Stimulated activated CD4-positive, alpha-beta T cell treated with anti-CD3 and anti-CD28 coated beads, Interleukin-1b, Interleukin-23, amount 100 ng/mL, for 48 hours (primary cell): ENCODE measurements at places on chromosomes 11 and 22.

DNA sequence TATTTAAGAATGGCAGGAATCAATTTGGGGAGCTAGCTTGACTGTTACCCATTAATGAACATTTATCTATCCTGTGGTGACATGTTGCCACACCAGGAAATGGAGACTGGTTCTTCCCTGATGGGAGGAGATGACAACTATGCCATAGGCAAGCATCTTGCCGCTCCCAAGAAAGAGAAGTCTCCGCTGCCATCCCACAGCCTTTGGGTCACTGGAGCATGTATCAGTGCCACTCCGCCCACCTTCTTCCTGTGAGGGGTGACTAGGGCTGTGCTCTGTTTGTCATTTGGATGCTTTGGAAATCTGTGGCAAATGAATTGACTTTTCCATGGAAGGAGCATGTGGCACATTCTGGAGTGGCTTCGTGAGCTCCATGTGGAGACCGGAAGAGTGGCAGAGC is 6.5 kb downstream of the STIP1 start:
- DNase-seq = no peak

DNA sequence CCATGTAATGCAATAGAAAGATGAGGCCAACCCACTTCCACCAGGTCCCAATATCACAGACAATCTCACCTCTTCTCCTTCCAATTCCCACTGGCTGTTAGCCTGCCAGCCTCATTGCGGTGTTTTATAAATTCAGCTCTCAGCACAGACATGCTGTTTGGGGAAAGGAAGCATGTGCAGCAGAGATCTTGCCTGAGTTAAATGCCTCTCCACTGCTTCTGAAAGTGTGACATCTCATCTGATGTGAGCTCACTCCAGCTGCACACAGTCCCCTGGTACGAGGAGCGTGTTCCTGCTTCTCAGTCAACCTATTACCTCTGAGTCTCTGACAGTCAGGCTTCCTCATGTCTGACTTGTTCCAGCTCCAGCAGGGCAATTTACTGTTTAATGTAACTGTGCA is 122.7 kb upstream of the GUCY1A2 start:
- no peak for DNase-seq

GRCh38 chr11:127049486-127049885 is 48.9 kb upstream of the KIRREL3 start:
- DNase-seq = no peak

- DNase-seq = no peak
Observed at GRCh38 chr22:23151827-23152226, 6.5 kb downstream of the RAB36 start.

GRCh38 chr11:100689141-100689540 is 2.1 kb downstream of the ARHGAP42 start:
- no peak for DNase-seq

- DNase-seq = no peak
Observed at GRCh38 chr22:45672564-45673481, 1.2 kb downstream of the ATXN10 start.

DNA sequence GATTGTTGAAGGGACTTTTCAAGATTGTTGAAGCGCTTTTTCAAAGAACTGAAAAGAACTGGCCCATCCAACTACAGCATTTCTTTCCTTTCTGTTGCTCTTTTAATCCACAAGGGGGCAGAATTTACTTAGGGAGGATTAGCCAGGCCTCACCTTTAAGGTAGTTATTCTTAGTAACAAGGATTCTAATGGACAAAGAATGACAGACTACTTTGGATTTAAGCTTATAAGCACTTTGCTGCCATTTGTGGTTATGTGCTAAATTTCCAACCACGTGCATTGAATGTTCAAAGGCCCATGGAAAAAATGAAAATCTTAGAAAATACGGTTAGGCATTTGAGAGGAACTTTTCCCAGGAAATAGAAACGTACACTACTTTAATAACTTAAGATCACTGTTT is 49.5 kb upstream of the HSPA8 start:
- DNase-seq = no peak

GRCh38 chr11:76185511-76185910 is 20.8 kb downstream of the WNT11 start:
- DNase-seq = no peak

DNA sequence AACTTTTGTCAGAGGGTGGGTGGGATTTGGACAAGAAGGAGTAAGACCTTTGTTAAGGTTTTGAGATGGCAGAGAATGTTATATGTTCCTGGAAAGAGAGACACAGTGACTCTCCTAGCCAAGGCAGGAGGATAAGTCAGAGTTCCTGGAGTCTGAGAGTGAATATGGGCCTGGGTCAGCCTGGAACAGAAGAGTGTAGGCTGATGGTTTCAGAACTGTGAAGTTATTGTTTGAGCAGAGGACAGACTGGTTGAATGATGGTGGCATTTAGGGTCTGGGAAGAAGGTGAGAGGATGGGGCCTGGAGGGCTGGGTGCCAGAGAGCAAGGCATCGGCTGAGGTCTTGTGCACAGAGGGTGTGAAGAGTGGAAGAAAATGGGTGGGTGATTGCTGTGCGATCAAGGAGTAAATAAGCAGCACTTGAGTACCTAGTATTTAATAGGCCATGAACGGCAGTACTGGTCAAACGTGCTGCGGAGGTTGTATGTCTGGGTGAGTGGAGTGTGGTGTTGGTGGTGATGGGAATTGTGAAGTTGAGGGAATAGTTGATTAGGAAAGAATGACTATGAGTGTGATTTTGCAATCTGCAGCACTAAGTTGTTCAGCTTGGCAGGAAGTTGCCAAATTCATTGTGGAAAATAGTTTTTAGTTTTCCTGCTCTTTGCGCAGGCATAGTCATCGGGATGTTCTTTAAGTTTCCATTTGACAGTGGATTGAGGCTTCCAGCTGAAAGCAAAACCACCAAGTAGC is 1.8 kb downstream of the PANX1 start:
- DNase-seq = no peak

DNA sequence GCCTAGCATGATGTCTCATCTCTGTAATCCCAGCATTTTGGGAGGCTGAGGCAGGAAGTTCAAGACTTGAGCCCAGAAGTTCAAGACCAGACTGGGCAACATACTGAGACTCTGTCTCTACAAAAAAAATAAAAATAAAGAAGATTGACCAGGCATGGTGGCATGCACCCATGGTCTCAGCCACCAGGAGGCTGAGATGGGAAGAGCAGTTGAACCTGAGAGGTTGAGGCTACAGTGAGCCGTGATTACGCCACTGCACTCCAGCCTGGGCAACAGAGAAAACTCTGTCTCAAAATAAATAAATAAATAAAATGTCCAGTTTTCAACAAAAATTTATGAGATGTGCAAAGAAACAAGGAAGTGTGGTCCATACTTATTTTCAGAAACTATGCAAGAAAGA is 28.3 kb downstream of the EFCAB6 start:
- no peak for DNase-seq

DNA sequence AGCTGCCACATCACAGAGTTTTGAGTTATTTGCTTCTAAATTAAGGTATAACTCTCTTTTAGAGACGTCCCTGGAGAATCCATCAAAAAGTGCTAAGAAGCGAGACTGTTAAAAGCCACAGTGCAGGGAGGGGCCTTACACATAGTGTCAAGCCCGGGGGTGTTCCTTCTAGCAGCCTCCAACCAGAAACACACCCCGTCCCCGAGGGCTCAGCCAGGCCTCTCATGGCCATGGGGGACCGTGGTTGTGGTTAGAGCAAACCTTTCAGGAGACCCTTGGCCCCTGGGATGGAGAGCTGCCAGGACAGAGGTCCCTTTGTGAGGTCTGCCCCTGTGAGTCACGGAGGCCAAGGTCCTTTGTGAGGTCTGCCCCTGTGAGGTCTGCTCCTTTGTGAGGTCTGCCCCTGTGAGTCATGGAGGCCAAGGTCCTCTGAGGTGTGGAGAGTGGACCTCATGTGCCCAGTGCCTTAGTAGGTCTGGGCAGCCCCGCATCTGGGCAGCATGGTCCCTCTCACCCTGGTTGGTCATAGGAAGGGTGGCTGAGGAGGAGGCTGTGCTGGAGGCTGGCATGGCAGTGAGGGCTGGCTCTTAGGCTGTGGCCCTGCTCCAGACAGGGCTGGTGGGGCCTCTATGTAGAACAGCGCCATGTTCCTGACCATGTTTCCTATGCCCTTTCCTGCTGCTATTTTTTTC is 5.4 kb downstream of the GNAZ start:
- DNase-seq = no peak

- no peak for DNase-seq
Observed at GRCh38 chr11:129247135-129247534, 55.0 kb upstream of the ARHGAP32 start.

DNA sequence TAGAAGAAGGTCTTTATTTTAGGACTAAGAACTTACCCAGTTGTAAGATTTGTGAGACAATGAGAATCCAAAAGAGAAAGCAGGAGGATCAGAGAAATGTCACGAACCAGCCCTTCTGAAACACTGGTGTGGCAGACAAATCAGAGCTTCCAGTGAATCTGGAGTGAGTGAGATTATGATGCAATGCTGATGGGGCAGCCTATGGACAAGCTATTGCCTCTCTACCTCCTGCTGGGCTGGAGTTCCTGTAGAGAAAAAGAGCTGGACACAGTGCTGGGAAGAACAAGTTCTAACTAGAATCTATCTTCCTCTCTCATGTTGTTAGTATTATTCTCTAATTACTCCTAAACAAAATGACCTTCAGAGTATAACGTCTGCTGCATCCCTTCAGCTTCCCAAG is 12.0 kb upstream of the ANO3 start:
- DNase-seq = no peak

DNA sequence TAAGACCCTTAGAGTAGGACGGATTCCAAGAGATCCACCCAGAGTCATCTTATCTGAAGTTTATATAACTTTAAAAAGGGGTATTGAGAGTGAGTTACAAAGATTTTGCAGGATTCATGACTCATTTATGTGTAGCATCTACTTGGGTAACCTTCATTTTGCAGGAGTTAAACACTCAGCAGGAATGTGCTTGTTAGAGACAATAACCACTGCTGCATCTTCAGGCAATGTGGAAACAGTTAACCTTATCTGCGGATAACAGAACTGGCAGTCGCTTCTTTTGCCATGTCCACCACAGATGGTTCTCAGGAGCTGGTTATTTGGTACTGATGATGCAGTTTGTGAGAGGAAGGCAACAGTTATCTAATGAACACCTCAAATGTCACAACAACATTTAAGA is 417.9 kb upstream of the DDI1 start:
- no peak for DNase-seq

DNA sequence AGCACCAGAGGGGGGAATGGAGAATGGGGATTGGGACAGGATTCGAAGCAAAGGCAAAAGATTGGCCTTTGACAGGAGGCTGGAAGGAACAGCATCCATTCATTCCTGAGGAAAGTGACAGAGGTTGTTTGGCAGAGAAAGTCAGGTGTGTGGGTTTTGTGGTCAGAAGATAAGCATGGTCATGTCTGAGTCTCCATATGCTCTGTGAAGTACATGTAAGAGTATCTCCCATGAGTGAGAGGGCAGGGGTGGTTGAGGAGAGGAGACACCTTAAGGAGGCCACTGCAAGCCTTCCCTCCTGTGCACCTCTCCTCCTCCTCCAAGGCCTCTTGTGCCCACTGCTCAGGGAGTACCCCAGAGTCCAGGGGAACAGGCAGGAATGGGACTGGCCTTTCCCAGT is 1.9 kb upstream of the NLRP10 start:
- no peak for DNase-seq

GRCh38 chr11:117514256-117514655 is 186.6 kb downstream of the CEP164 start:
- no peak for DNase-seq

DNA sequence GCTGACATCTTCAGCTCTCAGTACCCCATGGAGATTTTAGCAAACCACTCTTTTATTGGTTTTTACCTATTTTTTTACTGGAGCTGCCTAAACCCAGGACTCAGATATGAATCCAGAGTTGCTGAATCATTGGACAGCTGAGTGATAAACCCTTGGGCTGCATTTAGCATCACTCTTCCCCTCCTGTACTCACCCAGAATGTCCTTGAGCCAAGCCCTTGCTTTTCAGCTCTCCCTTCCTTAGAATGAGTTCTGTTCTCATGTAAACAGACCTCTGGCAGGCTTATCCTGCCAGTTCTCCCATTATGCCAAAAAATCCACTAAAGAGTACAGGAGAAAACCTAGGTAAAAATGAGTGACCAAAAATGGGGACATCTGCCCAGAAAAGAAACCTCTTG is 200.1 kb upstream of the POU2AF2 start:
- DNase-seq = no peak

DNA sequence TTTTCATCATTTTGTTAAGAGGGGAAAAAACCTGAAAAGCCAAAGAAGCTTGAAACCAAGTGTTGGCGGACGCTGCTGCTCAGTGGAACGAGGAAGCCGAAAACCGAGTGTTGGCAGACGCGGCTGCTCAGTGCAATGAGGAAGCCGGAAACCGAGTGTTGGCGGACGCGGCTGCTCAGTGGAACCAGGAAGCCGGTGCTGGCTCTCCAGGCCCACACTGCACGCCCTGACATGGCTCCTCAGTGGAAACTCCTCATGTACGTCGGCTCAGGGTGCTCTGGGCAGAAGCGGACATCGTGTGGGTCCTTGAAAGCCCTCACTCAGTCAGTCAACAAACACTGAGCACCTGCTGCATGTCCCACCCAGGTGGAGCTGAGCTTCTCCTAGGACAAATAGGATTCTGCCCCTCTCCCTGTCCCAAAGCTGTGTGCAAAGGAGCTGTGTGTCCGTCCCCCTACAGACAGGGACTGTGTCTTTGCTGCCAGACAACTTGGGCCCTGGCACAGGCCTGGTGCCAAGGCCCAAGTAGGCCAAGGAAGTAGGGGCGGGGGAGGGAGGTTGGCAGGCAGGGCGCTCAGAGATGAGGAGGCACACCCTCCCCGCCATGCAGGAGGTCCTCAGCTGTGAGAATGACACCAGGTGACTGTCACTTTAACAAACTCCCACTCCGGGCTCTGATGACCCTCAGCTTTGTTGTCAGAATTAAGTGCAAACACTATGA is 37.3 kb downstream of the PHF21B start:
- DNase-seq = peak; percentile 13

- DNase-seq = peak; percentile 29
Observed at GRCh38 chr11:78798663-78799062, 224.0 kb upstream of the NARS2 start.

GRCh38 chr11:94494126-94494680 is 419 bp downstream of the ANKRD49 start:
- DNase-seq = no peak

DNA sequence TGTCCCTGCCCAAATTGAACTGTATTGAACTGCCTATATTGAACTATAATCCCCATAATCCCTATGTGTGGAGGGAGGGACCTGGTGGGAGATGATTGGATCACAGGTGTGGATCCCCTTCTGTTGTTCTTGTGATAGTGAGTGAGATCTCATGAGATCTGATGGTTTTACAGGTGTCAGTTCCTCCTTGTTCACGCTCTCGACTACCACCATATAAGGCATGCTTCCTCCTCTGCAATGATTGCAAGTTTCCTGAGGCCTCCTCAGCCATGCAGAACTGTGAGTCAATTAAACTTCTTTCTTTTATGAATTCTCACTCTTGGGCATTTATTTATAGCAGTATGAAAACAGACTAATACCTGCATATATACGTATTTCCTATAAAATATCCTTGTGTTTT is 206.5 kb upstream of the PDGFD start:
- no peak for DNase-seq

DNA sequence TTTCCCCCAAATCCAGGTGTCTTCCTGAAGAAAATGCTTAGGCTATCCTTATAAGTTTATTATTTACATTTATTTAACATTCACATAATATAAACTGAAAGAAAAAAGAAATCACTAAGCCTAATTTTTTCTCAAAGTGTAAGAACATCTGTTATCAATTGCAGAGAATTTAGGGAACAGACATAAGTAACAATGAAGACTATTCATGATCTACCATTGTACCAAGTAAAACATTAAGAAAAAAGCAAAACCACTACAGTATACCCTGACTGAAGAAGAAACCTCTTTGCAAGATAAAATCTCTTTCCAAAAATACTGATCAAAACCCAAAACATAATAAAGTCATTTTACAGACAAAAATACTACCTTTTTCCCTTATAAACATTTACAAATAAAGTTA is 60.5 kb downstream of the NUP98 start:
- DNase-seq = no peak
